Hematopoietic multipotent progenitor cell treated with erythropoietin and hydrocortisone succinate and interleukin-3 and kit ligand, for 8 days (in vitro differentiated cells): ENCODE measurements at places on chromosomes 16 and 17.

- no peak for DNase-seq
Observed at GRCh38 chr16:51337662-51338061, 186.6 kb upstream of the SALL1 start.

DNA sequence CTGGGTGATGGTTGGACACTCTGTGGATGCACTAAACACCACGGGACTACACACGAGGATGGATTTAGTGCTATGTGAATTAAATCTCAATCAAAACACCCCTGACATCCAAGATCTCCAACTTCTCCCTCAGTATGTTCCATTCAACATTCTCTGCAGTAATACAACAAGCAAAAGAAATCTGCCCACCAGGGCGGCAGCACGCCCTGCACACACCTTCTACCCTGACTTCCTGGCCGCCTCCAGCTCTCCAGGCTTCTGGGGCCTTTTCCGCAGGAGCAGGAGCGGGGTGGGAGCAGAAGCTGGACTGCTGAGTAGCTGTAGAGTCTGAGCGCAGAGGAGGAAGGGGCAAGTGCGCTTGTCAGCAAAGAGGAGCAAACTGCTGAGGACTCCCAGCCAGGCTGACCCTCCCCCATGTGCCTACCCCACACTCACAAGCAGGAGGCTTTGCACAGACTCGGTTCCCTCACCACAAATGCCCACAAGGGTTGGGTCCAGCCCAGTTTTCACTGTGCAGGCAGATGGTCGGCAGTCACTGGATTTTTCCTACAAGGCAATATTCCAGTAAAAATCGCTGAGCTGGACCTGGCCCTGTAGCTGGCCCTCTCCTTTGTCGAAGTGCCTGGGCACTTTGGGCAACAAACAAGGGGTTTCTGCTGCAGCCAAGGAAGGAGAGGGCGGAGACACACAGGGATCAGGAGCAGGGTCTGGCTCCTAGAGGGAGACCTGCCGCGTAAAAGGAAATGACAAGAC is 22.8 kb downstream of the ZDHHC7 start:
- DNase-seq = no peak

GRCh38 chr16:25914357-25914962 is 222.7 kb downstream of the HS3ST4 start:
- no peak for DNase-seq

DNA sequence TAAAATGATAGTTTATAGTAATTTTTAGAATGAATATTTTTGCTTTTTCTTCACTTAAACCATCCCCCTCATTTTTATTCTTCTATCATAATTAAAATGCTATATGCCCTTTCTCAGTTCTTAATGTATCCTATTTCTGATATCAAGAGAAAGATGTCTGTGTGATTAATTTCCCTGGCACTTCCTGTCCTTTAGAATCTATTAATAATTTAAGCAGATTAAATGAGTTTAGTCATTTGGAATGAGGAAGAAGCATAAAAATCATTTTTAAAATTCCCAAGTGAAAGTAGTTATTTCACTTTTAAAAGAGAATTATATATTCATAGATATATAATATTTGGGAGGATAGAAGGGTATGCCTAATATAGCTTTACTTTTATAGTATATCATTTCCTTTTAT is 27.8 kb upstream of the CDR2 start:
- no peak for DNase-seq

DNA sequence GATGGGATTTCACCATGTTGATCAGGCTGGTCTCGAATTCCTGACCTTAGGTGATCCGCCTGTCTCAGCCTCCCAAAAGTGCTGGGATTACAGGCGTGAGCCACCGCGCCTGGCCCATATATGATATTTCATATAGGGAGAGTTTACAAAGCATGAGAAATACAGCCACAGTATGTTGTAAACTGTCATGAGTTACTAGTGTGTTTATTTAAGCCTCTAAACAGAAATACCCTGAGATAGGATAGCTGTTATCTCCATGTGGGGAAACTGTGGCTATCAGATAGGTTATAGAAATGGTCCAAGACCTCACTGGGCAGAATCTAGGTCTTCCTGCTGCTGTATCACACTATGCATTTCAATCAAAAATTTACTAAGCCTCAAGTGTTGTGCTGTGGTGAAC is 2.1 kb upstream of the CDK5RAP3 start:
- no peak for DNase-seq

GRCh38 chr17:40281663-40282062 is 6.0 kb upstream of the CDC6 start:
- no peak for DNase-seq

- DNase-seq = no peak
Observed at GRCh38 chr16:77790009-77790372, 1.6 kb downstream of the VAT1L start.

DNA sequence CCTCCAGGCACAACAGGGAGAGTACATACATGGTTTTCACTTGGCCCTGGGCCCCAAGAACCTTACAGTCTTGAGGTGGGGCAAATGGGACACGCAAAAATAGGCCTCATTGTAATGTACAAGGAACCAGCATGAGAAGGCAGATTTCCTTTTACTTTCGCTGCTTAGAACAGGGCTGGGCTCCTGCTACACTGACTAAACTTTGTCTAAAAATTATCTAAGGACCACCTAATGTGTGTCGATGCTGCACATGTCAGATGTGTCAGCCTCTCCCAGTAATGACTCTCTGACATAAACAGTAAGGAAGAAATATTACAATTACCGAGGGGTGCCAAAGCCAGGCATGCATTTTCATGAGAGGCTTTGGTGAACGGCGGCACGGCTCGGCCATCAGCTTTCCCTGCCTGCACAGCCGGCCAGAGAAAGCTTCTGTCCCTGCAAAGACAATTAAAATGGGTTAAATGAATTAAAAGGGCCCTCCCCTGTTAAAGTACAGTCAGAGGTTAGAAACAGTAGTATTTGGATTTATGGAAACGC is 224.2 kb upstream of the IRX3 start:
- no peak for DNase-seq

DNA sequence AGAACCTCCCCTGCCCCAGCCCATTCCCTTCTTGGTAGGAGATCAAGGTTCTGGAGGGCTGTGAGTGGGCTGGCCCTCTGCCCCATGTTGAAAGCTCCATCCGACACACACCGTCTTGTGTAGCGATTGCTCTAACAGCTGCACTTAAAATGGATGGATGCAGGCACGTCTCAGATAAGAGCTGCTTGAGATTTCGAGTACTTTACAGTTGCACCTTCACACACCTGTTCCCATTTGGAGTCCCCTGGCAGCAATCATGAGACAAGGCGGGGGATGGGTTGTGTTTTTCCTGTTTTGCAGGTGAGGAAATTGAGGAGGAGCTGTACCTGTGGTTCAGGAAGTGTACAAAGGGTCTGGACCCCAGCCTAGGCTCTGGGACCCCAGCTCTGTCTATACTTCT is 25.6 kb upstream of the TAC4 start:
- no peak for DNase-seq
